ENCODE measurements at places on chromosomes 7 and 10.

GRCh38 chr10:75703191-75703854 is 271.9 kb downstream of the LRMDA start:
- no peak for DNase-seq

DNA sequence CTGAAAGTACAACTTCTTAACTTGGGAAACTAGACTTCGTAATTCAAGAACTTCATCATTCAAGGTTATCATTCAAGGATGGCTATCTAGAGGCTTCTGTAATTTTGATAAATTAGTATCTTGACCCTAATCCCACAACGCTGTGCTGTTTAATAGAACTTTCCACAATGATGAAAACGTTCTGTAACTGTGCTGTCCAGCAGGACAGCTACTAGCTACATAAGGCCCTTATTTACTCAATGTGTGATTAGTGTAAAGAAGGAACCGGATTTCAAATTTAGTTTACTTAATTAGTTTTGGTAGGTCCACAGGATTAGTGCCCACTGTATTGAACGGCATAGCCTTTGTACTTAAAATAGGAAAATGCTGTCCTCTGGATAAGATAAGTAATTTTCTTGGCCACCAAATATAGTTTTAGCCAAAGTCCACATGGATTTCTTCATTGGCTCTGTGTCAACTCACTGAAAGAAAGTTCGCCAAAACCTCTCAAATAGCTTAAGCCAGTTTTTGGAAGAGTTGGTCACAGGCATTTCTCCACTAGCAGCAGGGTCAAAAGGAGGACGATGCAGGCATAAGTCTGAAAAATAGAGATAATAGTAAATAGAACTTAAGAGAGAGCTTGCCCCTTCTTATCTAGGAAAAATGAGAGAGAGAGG is 17.3 kb downstream of the DGKI start:
- DNase-seq, result no peak

DNA sequence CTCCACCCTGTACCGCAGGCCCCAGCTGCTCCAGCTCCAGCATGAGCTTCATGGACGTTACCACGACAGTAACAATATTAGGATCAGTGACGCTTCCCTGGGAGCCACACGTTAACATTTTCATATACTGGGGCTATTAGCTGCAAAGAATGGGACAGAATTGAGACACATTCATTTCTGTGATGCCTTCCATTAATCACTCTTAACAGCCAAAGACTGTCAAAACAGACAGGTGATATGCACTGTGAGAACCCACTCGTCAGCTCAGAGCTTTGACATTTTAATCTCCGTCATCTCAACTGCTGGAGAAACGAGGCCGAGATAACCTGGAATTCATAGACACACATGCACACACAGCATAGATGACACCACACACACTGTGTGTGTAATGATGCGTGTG is 408.4 kb upstream of the SHH start:
- no peak for DNase-seq

GRCh38 chr10:132519382-132520176 is 18.0 kb upstream of the INPP5A start:
- no peak for DNase-seq

- no peak for DNase-seq
Observed at GRCh38 chr7:107920048-107920772, 29.2 kb downstream of the DLD start.

DNA sequence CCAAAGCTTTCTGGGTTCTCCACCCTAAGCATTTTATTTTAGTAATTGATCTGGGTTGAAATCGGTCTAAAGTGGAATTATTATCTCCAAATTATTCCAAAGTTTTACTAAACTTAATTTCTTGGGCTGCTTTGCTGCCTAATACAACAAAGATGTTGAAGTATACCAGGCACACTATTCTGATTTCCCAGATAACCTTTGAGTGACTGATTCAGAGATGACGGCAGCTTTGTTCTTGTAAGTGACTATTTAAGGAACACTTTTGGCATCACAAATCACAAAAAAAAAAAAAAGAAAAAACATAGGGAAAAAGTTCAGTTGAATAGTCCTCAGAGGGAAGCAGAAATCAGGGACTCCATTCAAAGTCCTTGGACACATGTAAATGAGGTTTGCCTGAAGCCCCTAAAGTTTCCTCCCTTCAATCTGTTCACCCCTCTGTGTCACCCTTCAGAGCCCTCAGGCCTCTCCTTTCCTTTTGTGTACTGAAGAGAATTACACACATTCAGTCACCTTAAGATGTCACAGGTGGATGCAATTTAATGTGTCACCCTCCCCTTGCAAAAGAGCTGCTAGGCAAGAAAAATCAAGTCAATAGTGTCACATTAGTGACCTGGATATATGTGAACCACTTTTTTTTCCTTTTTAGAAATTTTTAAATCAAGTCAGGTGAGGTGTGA is 81.5 kb downstream of the RTKN2 start:
- DNase-seq, result no peak

- no peak for DNase-seq
Observed at GRCh38 chr10:3048119-3049019, 19.0 kb upstream of the PFKP start.

GRCh38 chr7:29457565-29458011 is 106.0 kb upstream of the PRR15 start:
- DNase-seq, result no peak

DNA sequence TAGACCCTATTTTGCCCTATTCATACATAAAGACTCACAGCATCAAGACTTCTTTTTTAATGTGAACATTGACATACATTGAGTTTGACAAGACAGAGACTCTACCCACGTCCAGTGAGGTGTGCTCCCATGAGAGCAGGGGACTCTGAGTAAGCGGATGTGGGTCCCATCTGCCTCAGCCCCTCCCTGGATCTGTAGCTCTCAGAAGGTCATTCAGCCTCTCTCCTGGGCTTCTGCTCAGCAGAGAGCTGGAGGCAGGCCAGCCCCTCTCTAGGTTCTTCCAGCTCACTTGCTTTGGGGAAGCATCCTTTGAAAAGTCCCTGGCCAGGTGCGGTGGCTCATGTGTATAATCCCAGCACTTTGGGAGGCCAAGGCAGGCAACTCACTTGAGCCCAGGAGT is 146.9 kb upstream of the ZMIZ1 start:
- no peak for DNase-seq

- no peak for DNase-seq
Observed at GRCh38 chr10:44950326-44951225, 9.0 kb upstream of the RASSF4 start.

GRCh38 chr10:50541317-50541716 is 82.4 kb downstream of the SGMS1 start:
- DNase-seq, result no peak

Data from stimulated activated naive CD4-positive, alpha-beta T cell treated with Interleukin-2 at 50 U/mL for 16 hours (primary cell).